ENCODE measurements at places on chromosomes 1 and 21.

GRCh38 chr1:31374511-31375196 is 1.8 kb upstream of the FABP3 start:
- no peak for DNase-seq

GRCh38 chr1:109986054-109986444 is 1.5 kb downstream of the AHCYL1 start:
- no peak for DNase-seq

DNA sequence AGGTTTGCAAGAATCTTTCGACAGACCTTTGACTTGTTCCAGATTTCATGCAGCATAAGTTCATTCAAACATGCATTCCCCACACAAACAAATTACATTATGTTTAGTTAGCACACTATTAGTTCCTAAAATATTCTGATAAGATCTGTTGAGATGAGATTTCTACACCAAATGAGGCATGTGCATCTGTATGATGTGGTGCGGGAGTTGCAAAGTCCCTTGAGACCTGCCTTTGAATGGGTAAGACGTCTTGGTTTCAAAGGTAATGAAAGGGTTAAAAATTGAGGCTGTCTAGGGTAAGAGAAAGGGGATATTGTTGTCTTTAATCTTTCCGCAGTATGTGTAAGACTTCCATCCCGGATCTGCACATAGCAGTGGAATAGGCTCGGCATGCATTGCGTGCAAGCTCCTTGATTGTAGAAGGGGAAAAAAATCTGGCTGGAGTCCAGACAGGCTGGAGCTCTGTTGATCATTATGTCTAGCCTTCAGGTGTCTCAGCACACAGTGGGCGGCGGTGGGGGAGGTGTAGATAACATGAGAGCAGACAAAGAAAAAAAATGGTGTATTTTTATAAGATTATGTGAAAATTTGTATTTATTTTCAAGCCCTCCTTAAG is 296.6 kb downstream of the PTPRC start:
- peak; percentile 98 for DNase-seq

- DNase-seq, result no peak
Observed at GRCh38 chr1:205026181-205026580, 16.8 kb upstream of the CNTN2 start.

DNA sequence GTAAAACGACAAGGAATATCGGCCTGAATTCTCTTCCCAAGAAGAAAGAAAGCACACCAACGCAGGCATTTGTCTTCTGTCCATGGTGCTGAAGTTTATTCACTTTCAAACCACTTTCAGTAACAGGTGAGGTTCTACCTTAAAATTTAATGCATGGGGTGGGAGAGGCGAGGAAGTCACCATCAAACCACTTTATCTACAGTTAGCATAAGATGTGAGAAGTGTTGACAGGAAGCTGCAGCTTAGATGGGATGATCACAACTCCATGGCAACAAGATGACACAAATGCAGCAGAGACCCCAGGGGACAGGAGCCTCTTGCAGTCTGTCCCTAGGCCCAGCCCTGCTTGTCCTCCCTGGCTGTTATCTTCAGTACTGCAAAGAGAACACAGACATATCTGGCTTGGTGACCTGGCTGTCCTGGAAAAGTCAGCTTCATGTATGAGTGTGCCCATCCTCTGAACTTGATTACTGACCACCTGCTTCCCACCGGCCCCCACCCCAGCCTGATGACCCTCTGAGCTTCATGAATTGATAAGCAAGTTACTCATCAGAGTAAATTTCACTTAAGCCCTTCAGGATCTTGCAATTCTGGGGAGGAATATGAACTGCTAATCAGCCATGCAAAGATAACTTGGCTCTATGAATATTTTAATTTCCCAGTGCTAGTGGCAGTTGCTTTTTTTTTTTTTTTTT is 1.8 kb downstream of the NPPA start:
- DNase-seq, result no peak

GRCh38 chr1:17119076-17119772 is at the start of gene PADI2:
TSS of gene PADI2 (minus strand) at chr1:17119451. CDS start at chr1:17119371, 80 bp downstream.
- peak; percentile 80 for DNase-seq
